ENCODE measurements at places on chromosomes 4 and X.

- DNase-seq = no peak
Observed at GRCh38 chrX:5708251-5708650, 520.4 kb downstream of the NLGN4X start.

DNA sequence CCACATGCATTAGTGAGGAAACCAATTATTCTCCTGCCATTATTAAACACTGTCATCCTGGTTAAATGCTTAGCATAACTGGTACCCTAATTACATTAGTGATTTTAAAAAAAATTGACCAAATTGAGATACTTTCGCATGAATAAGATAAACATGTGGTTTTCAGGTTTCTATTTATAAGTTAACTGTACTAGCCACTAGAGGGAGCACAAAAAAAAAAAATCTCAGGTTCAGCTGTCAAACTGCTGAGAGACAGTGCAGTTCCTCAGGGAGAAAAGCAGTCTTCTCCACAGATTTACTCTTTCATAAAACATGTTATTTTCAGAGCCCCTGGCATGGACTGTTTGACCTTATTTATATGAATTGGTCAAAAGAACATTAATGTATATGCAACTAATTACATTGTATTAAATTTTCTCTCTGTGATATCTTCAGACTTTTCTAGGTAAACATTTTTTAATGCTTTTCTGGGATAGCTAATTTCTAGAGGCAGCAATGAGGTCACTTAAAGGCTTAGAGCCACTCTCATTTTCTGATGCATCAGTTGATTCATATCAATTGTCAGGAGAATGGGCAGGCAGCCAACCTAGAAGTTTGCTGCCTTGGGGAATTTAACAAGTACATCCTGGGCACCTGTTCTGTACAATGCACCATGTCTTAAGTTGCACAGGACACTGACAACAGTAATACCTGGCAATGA, 167.5 kb downstream of the CDS1 start:
- no peak for DNase-seq

- no peak for DNase-seq
Observed at GRCh38 chrX:6980981-6981380, 166.5 kb upstream of the STS start.

- no peak for DNase-seq
Observed at GRCh38 chr4:170087163-170087700, 2.5 kb downstream of the AADAT start.

- no peak for DNase-seq
Observed at GRCh38 chr4:149914119-149915115, 98.8 kb upstream of the IQCM start.

DNA sequence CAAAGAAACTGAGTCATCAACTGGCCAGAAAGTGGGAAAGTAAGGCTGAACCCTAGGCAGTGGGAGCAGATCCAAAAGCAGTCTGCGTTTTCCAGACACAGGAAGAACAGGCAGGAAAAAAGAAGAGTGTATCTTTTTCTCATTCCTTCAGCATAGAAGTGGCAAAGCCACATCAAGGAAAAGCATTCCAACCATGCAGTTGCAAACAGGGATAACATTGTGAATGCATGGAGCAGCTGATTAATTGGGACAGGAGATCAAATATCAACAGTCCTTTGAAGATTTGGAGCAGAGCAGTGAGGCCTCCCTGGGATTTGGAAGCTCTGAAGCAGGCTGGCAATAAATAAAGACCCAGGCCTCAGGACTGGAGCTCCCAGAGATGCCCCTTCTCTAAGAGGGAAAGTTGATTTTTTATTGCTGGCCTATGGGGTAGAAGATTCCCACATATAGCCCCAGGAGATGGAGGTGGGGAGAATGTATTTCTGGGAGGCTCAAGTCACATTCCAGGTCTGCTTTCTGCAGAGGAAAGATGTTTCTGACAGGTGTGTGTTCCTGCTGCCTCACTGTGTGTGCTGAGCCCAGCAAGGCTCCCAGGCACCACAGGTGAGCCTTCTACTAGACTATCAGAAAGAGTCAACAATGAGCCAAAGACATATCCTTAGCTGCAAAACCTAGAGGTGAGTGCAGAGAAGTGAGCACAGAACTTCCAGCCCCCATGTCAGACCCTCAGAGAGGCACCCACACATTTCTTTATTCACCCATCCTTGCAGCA, 222.5 kb downstream of the RAB28 start:
- no peak for DNase-seq

- no peak for DNase-seq
Observed at GRCh38 chrX:17183566-17183965, 191.4 kb upstream of the NHS start.

DNA sequence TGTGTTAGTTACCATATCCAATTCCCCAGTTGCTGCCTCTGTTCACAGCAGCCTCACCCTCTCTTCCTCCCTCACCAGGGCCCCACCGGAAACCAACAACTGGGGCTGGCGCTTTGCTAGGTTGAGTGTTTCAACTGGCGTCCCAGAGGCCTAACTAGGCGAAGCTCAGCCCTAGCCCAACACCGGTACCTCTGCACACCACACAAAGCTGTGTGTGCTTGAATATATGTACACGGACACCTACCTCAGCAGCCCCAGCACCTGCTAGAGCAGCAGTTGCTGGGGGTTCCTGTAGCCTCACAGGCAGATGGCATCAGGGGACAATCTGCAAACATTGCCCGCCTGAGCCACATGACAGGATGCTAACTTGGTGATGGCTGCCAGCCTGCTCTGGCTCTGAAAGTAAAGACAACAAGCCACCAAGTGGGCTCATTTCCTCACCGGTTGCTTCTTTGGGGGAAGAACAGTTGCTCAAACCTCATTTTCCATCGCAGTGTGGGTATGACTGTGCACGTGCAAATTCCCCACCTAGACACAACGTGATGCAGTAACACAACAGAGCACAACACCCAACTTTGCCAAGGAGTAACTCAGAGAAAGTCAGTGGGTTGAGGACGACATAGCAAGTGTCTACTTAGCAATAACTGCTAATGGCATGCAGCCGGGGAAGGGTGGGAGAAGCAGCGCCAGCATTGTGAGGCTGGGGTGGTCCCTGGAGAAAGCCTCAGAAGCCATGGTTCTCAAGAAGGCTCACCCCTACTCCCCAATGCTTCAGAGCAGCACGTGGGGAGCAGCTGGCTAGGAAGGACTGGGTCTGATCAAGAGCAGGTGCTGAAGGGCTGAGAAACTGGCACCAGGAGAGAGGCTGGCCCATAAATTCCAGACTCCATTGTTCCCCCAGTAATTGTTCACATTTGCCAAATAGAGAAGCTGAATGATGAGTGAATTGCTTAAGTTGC, 139.5 kb downstream of the SH3KBP1 start:
- DNase-seq = peak; percentile 68

GRCh38 chr4:173057901-173058300, 110.7 kb upstream of the GALNT7 start:
- no peak for DNase-seq

- no peak for DNase-seq
Observed at GRCh38 chr4:75733369-75733768, 9.0 kb downstream of the USO1 start.
